Activated naive CD4-positive, alpha-beta T cell treated with Interleukin-2 at 50 U/mL for 16 hours (primary cell): ENCODE measurements at places on chromosomes 13 and 19.

GRCh38 chr13:45108716-45109101 lies 11.6 kb upstream of the GTF2F2 start:
- no peak for DNase-seq

DNA sequence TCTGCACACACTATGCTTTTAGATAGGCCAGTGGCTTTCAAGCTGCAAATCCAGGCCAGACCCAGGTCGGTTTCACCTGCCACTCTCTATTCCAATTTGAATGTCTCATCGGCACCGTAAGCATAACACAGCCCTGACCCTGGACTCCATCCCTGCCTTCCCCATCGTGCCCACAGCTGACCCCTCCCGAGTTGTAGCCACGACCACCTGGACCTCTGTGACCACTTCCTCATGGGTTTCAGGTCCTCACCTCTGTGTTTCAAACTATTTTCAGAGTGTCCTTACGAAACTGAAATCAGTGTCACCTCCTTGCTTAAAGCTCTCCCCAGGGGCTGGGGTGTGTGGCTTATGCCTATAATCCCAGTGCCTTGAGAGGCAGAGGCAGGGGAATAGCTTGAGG lies 9.0 kb upstream of the HSH2D start:
- no peak for DNase-seq

DNA sequence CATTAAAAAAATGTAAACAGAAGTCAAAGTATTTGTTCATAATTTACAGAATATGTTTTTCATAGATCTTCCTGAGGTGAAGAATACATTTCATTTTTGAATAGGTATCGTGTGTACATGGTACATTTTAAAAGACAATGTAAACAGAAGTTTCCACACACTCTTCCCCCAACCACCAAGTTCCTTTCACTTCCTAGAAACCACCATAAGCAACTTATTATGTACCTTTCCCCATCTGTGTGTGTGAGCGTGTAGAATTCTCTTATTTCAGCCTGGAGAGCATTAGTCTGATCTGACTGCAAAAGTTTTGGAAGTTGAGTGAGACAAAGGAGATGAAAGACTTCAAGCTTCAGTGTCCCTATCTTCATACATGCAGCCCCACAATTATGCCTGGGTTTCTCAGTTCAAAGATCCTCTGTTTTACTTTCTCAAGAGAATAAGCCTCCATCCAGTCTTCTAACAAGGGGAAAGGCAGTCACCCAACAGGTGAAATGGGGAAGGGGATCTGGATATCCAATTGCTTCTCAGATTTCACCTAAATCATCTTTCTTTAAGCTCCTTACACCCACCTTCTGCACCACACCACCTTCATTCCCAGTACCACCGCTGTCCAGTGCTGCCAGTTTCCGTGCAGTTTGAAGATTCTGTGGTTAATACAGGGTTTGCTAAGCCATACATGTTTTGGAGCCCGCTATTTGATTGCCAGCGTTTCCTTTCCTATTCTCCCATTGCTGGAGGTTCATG lies 2.1 kb downstream of the TEX30 start:
- DNase-seq: no peak

GRCh38 chr19:15223649-15224361 lies 8.4 kb downstream of the EPHX3 start:
- no peak for DNase-seq

DNA sequence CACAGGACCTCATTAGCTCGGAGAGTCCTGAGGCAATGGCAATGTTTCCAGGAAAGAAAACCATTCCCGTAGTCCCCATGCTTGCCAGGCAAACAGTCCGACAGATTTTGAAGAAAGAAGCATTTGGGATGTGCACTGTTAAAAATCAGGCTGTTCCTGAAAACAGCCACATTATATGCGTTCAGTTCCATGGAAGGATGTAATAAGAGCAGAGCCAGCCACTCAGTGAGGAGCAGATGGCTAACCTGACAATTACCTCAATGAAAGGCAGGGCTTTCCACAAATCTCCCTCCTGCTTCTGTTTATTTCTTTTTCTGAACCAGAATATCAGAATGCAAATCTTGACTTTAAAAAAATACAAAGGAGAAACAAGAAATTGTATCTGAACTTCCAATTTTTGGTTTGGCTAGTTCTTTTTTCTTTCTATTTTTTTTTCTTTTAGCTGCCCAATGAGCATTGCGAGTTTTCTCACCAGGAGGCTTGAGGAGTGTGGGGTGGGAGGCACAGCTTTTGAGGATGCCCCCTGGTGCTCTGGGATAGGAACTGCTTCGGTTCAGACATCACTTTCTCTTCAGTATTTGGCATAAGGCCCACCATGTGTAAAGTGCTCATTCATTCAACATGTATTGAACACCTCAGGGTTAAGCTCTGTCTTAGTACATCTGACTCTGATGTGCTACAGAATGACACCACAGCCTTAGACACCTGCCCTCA lies 124.2 kb downstream of the TBC1D4 start:
- DNase-seq: peak; percentile 49

DNA sequence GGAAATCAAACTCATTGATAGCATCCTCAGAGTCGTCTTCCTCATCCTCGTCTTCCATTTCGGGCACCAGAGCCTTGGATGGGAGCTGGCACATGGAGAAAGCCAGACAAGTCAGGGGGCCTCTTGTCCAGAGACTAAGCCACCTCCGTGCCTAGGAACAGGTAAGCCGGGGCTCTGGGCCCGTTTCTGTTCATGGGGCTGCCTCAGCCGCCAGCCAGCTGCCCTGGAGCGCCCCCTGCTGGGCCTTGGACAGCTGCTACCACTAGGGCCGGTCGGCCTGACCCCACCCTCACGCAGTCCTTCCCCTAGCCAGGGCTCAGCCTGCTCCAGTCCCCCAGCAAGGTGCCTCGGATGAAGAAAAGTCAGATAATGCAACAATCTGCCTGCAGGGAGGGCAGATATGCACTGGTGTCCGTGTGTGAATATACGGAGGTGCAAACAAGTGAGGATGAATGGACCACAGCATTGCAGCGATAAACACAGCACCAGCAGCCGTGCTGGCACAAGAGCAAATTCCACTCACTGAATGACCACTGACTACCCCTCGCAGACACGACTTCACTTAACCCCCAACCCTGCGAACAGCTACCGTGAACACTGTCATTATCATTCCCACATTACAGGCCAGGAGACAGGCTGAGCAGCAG lies 11.9 kb upstream of the PRKD2 start:
- peak; percentile 82 for DNase-seq

DNA sequence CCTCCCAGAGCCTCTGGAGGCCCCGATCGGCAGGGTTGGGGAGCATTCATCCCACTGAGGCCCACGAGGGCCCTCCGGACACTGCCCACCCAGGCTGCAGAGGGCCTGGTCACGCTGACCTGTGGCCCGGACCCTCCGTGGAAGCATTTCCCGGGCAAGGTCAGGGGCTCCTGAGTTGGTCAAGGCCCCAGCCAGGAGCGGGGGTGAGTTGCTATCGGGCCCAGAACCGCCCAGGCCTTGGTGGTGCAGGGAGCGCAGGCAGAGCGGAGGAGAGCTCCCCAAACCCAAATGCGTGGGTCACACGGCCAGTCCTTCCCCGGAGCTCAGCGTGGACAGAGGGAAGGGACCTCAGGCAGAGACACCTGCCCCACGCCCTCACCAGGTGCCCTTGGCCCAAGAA lies 25.7 kb downstream of the GPX4 start:
- no peak for DNase-seq

DNA sequence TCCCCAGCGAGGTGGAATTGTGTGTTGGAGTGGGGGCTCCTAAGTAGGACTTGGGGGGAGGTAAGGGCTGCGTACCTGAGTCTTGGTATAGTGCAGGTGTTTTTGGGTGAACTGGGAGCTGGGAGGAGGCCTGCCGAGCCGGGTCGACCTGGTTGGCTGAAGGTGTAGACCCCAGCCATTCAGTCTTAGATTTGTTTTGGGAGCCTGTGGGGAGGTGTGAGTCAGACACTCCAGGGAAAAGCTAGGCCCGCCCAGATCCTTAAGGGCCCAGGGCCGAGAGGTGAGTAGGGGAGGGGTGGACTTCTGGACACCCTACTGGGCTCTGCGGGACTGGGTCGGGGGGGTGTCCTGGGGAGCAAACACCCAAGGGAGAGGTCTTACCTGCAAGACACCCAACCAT lies 935 bp downstream of the CRB3 start:
- no peak for DNase-seq

DNA sequence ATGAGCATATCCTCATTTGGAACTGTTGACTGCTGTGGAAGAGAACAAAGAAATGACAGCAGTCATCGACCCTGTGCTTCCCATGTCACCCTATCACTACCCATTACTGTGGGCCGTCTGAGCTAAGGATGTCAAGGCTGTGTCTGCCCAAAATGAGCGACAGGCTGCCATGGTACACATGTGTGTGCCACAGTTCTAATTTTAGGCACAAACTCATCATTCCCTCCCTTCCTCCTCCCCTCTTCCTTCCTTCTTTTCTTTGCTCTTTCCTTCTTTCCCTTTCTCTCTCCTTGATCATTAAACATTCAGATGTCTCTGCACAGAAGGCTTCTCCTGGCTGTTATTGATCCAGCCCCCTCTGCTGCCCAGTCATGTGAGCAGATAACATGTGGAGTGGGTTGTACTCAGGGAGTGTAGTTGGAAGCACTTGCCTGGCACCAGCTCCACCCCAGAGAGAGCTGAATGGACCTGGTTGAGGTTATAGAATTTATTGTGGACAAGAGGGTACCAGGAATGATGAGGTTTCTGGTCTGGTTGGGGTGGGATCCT lies 6.3 kb downstream of the FGF9 start:
- no peak for DNase-seq
